ENCODE measurements at places on chromosomes 1 and 21.

DNA sequence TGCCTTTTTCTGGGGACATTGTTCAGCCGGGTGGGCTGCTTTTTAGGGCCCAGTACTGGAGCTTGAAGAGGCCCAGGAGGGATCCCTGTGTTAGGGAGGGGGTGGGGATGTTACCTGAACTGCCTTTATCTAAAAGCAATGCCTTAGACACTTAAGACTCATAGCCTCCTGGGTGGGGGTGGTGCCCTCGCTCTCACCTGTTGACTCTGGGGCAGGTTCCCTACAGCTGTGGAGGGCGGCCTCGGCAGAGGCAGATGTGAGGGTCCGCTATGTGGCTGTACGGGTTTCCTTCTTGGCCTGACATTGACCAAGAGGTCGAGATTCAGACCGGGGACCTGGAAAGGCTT lies 716 bp downstream of the INAVA start:
- no peak for DNase-seq

DNA sequence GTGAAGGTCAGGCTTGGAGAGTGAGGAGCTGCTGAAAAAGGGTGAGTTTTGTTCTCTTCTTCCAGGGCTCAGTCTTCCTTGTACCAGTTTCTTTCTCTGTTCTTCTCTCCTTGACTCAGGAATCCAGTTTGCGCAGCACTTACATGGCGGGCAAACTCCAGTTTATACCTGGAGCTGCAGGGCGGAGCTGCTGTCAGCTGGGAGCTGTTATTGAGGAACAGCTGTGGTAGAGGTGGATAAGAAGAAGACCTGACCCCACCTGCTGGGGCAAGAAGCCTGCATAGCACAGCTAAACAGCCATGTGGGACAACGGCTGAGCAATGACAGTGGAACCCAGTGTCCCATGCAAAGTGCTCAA lies 46.2 kb downstream of the GALNT2 start:
- no peak for DNase-seq

- no peak for DNase-seq
These were observed 4.0 kb upstream of the RCAN3 start for GRCh38 chr1:24498589-24498988.

DNA sequence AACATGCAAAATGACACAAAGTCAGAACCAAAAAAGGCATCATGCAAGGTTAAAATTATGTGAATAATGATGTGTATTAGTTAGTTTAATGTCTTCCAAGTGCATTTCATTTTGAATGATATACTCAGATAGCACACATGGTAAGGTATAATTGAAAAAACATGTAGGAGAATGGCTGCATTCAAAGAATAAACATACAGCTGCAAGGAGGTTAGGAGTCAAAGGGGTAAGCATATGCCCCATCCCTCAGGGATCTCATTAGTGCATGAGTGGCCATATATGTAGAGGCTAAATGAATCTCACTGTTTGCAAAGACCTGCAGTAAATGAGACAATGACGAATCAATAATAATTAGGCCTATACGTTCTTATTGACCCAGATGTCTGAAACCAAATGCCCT lies 179.7 kb upstream of the HOOK1 start:
- no peak for DNase-seq

- DNase-seq: peak; percentile 13
These were observed 128.9 kb upstream of the NR5A2 start for GRCh38 chr1:199898654-199899053.

DNA sequence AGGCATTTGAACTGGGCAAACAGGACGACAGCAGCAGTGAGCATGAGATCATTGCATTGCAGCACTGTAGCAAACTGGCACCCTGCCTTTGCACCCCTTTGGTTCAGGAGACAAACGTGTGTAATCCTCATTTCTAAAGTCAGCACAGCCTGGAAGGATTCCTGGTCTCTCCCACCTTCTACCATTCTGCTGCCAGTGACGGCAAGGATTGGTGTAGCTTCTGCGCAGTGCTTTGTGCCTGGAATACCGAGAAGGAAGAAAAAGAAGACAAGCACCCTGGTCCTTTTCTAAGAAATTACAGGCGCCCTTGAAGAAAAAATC lies 805.3 kb downstream of the USP25 start:
- DNase-seq: peak; percentile 63

- no peak for DNase-seq
These were observed 223.8 kb upstream of the TMEM51 start for GRCh38 chr1:14929547-14930246.

GRCh38 chr1:34781844-34782391 lies 904 bp downstream of the GJB3 start:
- no peak for DNase-seq

- DNase-seq: no peak
These were observed 32.0 kb downstream of the DNAJC6 start for GRCh38 chr1:65341381-65341780.
